ENCODE measurements at places on chromosomes 12 and 14.

DNA sequence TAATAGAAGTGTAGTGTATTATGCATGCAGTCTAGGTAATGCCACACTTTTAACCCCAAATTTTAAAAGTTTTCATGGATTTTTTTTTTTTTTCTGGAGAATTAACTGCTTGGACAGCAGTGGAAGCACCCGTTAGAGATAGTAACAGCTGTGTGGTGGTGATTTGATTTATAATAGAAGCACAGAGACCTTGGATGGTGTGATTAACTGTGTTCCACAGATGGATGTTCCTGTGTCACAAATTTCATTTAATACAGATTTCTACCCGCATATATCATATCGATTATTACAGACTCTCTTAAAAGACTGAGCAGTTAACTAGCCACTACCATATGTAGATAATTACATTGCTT, 47.0 kb downstream of the IFT81 start:
- DNase-seq, result no peak

DNA sequence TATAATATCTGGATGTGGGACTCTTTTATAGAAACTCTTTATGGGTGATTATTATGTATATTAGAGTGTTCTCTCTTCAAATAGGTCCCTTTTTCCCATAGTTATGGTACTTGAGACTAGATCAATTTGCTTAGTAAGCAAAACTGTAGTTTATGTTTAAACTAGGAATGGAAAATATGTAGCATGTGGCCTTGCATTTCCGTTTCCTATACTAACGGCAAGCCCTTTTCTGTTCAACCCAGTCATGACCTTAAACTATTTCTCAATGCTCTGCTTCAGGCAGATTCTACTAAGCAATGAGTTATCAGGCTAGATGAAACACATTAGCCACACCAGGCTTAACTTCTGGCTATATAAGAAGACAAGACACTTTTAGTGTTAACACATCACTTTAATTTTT, 84.6 kb downstream of the OTOGL start:
- DNase-seq, result no peak

GRCh38 chr14:95531473-95531872, 3.4 kb upstream of the GLRX5 start:
- no peak for DNase-seq

DNA sequence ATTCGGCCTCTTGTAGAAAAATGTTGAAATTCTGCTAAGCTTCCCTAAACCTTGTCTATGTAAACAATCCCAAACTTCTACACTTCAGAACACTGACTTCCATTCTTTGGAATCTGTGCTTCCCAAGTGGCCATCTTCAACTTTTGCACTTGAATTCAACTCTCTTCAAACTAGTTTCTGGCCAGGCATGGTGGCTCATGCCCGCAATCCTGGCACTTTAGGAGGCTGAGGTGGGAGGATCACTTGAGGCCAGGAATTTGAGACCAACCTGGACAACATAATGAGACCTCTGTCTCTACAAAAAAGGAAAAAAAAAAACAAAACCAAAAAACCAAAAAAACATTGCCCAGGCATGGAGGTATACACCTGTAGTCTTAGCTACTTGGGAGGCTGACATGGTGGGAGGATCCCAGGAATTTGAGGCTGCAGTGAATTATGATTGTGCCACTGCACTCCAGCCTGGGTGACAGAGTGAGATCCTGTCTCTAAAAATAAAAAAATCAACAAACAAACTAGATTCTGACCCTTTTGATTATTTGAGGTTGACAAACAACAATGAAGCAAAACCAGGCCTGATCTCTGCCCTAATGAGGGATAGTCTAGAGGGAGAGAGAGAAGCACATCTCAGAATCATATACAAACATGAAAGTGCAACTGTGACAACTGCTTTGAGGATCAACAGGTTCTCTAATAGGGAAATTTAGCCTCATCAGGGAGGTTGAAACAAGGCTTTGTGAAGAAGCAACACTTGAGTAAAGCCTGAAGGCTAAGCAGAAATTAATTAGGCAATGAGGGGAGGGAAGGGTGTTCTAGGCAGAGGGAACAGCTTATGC, 11.6 kb upstream of the C12orf75 start:
- DNase-seq, result no peak

DNA sequence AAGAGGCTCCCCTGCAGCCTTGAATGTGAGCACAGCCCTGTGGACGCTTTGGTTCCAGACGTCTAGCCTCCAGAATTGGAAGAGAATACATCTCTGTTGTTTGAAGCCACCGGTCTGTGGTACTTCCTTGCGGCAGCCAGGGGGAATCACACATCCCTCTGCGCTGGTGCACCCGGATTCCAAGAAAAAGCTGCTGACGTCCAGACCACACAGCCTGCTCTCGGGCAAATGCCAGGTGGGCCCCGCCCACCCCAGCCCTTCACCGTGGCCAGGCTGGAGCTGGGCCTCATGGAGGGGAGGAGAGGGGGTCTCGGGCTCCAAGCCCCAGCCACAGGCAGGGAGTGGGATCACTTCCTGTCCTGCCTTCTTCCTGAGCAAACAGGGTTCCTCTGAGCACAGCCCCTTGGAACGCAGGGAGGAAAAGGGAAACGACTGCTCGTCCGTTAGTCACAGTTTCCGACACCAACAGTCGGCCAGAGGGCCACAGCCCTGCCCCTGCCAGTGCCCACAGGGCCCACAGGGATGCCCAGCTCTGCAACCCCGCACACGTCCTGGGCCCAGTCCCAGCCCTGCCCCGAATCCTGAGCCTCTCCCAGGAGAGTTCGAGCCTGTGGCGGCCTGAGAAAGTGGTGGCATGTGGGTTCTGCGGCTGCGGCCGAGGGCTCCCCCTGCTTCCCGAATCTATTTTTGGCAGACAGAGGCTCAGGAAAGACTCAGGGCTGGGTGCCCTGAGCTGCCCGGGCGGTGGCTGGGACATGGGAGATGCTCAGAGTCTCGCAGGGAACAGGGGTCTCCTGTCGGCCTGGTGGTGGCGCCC, 85.3 kb downstream of the RFLNA start:
- no peak for DNase-seq

DNA sequence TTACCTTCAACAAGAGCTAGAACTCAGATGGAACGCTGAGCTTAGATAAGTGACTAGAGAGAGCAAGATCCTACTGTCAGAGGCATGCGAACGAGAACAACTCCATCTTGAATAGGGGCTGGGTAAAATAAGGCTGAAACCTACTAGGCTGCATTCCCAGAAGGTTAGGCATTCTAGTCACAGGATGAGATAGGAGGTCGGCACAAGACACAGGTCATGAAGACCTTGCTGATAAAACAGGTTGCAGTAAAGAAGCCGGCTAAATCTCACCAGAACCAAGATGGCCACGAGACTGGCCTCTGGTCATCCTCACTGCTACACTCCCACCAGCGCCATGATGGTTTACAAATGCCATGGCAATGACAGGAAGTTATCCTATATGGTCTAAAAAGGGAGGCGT, 59.6 kb upstream of the PLEKHG3 start:
- no peak for DNase-seq

DNA sequence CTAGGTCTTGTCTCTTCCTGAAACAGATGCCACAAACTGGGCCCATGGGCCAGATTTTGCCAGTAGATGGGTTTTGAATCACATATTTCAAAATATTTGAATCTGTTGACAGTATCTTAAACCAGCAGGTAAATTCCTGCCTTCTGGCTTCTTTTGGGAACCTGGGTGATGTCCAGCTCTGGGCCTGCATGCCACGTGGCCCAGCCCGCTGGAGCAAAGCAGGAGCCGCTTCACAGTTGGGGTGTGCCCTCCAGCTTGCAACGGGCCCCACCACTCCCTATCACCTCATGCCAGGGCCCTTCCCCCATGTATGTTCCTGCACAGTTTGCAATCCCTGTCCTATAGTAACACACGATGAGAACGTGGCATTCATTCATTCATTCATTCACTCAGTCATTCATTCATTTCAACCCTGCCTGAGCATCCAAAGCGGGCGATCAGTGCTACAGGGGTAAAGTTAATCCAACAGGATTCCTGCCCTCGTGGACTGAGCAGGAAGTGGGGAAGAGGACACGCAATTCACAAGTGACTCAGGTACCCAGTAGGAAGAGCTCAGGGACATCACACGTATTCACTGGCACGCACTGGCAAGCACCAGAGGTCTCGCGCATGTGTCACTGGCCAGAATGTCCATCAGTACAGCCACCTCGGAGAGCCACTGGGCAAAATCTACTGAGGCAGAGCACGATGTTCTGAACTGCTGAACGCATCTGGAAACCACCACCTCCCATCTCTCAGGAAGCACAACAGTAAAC, 27.8 kb downstream of the SCARB1 start:
- DNase-seq, result no peak

DNA sequence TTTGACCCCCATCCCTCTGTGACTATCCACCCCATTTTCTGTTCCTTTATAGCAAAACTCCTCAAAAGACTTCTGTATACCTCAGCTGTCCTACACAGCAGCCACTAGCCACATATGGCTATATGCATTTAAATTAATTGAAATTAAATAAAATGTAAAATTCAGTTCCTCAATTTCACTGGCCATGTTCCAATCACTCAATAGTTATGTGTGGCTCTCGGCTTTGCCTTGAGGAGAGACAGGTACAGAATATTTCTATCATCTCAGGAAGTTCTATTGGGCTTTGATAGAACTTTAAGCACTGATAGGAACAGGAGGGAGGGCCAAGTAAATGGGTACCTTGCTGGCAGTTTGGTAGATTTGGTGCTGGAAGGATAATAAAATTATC, 280.3 kb upstream of the AMIGO2 start:
- no peak for DNase-seq

GRCh38 chr12:6830286-6830890, 2.2 kb downstream of the P3H3 start:
- no peak for DNase-seq

GRCh38 chr12:76455582-76456345, 103.8 kb downstream of the OSBPL8 start:
- peak; percentile 9 for DNase-seq

- DNase-seq, result no peak
Observed at GRCh38 chr12:1795221-1795784, 25.1 kb upstream of the LRTM2 start.

- DNase-seq, result no peak
Observed at GRCh38 chr14:91898372-91898771, 31.0 kb upstream of the TC2N start.

DNA sequence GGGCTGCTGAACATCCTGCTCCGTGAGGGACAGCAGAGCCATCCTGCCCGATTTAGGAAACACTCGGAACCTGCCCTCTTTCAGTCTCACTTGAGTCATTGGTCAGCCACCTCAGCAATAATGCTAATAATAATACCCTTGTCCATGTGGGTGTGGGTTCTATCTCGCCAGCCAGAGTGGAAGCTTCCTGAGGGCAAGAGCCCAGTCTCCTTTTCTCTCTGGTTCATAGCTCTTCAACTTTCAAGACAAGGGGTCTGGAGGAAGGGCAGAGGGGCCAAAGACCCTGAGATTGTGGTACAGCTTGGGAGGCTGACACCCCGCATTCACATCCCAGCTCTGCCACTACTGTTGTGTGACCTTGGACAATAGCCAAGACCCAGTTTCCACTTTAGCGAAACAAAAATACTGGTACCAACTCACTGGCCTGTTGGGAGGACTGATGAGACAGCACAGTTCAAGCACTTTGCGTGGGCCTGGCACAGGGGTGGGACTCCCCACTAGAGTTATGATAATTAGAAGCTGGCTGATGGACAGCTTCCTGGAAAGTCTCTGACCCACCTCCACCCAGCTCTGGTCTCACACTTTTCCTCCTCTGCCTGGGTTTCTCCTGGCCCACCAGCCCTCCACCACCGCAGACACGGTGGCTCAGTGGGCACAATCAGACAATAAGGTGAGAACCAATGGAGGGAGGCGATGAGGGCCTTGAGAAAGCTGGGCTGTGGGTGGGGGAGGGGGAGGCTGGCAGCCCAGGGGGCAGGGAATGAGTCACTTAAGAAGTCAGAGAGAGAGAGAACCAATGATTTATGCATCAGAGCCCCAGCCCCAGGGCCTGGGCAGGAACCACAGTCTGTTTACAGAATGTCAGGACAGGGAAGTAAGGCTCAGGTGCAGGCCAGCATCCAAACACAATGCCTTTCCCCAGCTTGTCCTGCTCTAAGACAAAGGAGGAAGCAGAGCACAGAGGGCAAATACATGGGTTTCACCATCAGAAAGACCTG, 9.6 kb downstream of the FAIM2 start:
- DNase-seq, result no peak

- DNase-seq, result no peak
Observed at GRCh38 chr14:21041676-21042433, at the start of gene RNASE7. TSS of gene RNASE7 (plus strand) at chr14:21042362. CDS start at chr14:21042993, 631 bp downstream.

DNA sequence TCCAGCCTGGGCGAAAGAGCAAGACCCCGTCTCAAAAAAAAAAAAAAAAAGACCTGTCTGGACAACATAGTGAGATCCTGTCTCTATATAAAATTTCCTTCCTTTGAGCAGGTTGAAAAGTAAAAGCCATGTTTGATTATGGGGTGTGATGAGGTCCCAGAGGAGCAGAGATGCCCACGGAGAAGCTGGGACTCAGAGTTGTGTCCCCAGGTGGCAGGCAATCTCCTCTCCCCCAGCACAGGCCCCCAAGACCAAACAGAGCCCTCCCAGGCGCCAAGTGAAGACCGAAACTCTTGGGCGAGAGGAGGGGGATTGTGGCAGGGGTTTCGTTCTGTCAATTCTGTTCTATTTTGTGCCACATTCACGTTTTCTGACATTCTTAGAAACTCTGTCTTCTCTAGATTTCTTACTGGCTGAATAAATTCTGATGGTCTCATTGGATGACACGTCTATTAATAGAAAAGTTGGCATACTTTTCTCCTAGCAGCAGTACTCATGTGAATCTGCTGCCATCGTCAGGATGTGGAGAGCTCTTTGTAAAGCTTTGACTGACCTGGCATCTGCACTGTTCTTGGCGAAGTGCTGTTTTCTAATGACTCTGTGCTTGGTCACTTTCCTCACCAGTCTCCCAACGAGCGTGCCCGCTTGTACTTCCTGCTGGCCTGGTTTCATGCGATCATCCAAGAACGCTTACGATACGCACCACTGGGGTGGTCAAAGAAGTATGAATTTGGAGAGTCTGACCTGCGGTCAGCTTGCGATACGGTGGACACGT, 43.4 kb downstream of the HSP90AA1 start:
- no peak for DNase-seq

DNA sequence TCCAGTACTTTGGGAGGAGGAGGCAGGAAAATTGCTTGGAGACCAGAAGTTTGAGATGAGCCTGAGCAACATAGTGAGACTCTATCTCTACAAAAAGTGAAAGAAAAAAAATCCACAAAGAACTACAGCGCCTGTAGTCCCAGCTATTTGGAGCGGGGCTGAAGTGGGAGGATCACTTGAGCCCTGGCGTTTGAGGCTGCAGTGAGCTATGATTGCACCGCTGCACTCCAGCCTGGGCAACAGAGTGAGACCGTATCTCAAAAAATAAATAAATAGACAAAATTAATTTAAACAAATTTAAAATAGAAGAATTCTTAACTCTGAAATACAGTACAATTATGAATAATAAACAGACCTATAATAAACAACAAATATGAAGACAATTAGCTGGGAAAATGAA, 40.9 kb downstream of the ATL1 start:
- DNase-seq, result no peak

GRCh38 chr14:67313153-67313552, 46.5 kb downstream of the ATP6V1D start:
- DNase-seq, result no peak

DNA sequence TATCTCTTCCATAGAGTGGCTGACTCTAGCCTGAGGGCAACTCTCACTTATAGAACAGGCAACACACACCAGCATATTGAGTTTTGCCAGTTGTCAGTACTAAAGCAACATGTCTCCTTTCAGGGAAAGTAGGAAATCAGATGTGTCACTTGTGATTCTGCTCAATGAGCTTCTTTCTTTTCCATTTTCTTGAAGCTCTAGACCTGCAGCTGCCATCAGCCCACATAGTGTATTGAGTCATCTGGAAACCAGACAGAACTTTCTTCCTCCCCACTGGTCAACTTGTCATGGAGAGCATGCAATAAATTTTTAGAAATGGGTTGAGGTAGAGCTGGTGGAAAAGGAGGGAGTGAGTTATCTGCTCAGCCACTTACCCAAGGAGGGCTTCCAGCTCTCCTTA, 209.0 kb upstream of the PLEKHG7 start:
- no peak for DNase-seq

All from activated CD4-positive, CD25-positive, alpha-beta regulatory T cell treated with anti-CD3 and anti-CD28 coated beads, Interleukin-2, amount 50 U/mL, for 16 hours (primary cell).